ENCODE measurements at places on chromosomes 6 and 20.

GRCh38 chr6:128929869-128930268 is 46.9 kb downstream of the LAMA2 start:
- DNase-seq = no peak

DNA sequence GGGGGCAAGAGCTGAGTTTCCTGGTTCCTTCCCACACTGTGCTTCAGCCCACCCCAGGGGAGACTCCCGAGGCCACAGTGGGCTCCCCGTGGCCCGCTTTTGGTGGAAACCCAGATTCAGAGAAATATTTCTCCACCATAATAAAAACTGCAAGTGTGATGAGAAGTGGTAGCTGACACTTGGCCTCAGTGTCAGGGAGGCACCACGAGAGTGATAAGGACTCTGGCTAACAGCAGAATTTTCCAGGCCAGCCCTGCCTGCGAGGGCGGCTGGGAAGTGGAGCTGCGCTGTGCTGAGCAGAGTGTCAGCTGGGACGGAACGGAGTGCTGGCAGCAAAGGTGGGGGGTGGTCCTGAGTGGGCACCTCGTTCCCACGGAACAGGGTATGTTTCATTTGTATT is 22.5 kb downstream of the SPATA2 start:
- no peak for DNase-seq

DNA sequence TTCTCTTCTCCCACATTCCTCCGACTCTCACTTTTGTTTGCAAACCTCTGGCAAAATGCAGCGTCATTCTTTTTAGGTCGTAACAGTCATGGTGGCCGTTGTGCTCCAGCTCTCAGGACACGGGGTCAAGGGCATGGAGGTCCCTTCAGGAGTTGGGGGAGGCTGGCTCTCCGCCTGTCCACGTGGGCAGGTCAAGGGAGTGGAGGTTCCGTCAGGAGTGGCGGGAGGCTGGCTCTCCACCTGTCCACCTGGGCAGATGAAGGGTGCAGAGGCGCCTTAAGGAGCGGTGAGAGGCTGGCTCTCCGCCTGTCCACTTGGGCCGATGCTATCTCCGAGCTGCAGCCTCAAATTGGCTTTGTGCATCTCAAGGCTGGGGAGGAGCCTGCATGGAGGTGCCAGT is 98.0 kb downstream of the ERMARD start:
- no peak for DNase-seq

- DNase-seq = no peak
Measured at GRCh38 chr6:32107406-32107805, 1.7 kb downstream of the TNXB start.

- DNase-seq = no peak
Measured at GRCh38 chr20:38551056-38551626, 29.9 kb upstream of the ADIG start.

- DNase-seq = no peak
Measured at GRCh38 chr6:33748841-33749240, 2.1 kb upstream of the IP6K3 start.

- DNase-seq = peak; percentile 34
Measured at GRCh38 chr6:138278326-138278725, 60.0 kb upstream of the PBOV1 start.

DNA sequence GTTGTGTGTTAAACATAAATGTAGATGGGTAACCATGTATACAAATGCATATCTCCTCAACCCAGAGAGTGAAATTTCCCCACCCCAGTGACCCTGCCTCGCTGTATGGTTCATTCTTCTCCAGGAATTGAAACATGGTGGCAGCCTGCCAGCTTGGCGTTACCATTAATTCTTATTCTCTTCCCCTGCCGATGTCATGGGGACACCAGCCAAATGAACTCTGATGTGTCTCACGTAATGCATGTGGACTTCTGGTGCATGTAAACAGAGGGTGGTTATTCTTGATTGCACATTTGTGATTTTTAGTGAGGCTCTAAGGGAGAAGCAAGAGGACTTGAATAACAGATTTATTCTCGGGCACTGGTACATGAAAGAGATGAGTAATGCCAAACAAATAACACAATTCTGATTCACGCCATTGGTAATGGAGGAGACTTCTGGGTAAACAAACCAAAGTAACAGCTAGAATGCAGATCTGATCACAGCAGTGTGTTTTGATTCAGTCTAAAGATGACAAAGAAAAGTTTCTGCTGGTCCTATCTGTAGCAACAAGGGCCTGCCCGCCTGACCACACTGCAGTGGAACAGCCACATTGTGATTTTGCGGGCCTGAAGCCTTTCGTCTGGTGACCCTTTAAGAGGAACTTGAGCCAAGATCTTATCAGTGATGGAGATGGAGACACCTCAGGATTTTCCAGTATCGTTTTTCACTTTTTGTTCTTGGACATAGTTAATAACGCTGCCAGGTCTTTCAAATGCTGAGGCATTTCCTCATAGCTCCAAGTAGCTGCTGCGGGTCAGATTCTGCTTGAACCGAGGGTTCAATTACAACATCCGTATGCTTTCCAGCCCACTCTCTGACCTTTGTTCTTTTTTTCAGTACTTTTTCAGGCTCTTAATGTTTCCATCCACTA is 171.8 kb upstream of the AKAP12 start:
- peak; percentile 96 for DNase-seq

GRCh38 chr20:47173596-47174216 is 182.8 kb downstream of the ZMYND8 start:
- DNase-seq = no peak

- no peak for DNase-seq
Measured at GRCh38 chr6:98885330-98885729, 51.0 kb downstream of the POU3F2 start.

DNA sequence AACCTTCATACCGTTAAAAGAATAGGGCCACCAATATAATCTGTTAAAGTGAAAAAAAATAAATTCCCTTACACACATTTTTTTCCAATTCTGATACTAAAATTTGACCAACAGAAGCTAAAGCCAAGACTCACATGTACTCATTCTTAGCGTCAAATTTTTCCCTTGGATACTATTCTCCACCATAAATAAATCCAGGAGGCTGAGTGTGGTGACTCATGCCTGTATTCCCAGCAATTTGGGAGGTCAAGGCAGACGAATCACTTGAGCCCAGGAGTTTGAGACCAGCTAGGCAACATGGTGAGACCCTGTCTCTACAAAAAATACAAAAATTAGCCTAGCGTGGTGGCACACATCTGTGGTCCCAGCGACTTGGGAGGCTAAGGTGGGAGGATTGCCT is 43.9 kb downstream of the SCML4 start:
- DNase-seq = no peak

GRCh38 chr6:157239671-157240058 is 83.7 kb downstream of the TMEM242 start:
- no peak for DNase-seq

DNA sequence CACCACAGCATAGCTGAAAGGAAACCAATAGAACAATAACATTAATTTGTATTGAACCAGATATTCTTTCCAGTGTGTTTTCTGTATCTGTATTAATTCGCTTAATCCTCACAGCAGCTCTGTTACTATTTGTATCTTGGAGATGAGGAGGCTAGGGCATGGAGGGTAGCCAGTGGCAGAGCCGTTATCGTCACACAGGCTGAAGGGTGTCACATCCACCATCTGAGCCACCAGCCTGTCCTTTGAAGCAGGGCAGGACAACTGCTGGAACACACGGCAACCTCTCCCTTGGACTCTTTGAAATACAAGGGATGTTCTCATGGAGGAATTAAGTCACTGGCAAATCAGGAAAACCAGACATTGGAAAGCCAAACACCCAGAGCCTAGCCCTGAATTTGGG is 628.0 kb upstream of the CDH4 start:
- DNase-seq = no peak

- DNase-seq = no peak
Measured at GRCh38 chr20:11808841-11809240, 108.9 kb upstream of the BTBD3 start.

DNA sequence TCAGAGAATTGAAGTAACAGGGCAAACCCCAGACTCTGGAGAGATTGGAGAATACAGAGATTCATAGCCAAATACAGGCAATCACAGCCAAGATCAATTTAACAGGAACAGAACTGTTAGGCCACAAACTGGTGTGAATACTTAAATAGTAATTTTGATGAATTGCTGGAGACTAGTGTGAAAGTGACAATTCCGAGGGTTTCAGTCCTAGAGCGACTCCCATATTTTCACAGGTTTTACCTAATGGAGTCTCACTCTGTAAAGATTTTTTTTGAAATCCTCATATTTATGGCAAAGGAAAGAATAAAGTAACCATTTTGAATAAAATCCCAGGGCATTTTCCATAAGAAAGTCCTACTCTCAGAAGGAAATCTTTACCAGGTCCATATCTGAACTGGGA is 135.5 kb downstream of the MMUT start:
- no peak for DNase-seq

DNA sequence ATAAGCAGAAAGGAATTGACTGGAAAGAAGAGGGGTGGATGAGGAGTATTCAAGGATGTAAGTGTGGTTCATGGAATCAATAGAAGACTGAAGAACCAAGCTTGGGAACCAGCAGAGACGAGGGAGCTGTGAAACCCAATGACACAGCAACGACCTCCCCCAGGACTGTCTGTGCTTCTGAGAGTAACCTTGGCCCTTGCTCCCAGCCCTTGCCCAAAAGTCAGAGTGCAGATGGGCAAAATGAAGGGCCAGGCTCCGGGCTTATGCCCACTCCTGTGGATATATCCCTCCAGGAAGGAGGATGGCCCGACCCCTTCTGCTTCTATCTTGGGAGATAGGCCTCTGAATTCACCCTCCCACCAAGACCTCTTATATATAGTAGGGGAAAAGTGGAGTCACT is 24.9 kb downstream of the FAM50B start:
- no peak for DNase-seq

- DNase-seq = no peak
Measured at GRCh38 chr6:87103977-87104601, 9.2 kb upstream of the CGA start.

DNA sequence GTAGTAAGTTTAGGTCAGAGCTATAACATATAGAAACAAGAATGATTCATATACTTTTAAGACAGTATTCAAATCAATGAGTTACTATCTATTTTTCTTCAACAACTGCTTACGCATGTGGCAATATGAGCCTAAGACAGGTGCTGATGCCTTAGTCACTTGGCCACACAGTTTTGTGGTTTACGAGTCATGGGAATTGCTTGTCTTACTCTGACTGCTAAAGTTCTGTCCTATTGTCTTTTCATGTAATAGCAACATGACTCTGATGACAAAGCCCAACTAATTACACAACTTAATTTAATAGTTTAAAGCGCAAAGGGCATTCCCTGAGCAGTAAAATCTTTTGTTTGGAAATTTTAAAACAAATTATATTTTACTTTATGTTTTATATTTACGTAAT is 159.3 kb upstream of the CENPW start:
- DNase-seq = peak; percentile 93

GRCh38 chr6:144835322-144835973 is 550.3 kb downstream of the UTRN start:
- DNase-seq = no peak

DNA sequence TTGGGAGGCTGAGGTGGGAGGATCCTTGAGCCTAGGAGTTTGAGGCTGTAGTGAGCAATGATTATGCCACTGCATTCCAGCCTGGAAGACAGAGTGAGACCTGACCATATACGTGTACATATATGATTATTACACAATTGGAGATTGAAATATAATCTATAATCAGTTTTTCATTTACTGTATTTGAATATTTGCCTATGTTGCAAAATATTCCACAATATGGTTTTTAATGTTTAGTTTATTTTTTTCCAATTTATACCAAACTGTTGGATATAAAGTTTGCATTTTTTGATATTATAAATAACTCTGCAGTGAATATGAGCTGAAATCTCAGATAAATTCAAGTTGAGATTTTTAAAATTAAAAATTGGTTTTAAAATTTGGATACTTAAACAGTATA is 79.6 kb upstream of the SIRPG start:
- no peak for DNase-seq

GRCh38 chr6:55916188-55916587 is 40.8 kb upstream of the BMP5 start:
- peak; percentile 52 for DNase-seq

GRCh38 chr6:163572612-163573011 is 158.1 kb downstream of the QKI start:
- no peak for DNase-seq

- DNase-seq = no peak
Measured at GRCh38 chr6:42047790-42048405, 2.4 kb upstream of the TAF8 start.

DNA sequence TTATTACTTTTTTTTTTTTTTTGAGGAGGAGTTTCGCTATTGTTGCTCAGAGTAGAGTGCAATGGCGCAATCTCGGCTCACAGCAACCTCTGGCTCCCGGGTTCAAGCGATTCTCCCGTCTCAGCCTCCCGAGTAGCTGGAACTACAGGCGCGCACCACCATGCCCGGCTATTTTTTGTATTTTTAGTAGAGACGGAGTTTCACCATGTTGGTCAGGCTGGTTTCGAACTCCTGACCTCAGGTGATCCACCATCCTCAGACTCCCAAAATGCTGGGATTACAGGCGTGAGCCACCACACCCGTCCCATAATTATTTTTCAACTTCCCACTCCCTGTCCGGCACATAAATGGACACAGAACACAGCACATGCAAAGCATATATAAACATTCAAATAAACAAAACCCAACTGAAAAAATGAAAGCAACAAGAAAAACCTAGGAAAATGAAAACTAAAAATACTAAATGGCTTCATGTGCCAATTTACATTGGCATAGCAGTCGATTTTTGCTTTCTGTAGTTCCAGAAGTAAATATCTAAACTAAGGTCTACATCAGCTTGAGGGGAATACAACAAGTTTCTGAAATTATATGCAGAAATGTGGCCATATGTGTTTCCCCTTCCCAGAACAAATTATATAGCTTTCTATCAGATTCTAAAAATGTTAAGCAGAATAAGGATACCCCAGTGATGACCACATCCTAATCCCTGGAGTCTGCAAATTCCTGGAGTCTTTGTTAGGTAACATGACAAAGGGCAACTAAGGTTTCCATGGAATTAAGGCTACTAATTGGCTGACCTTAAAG is 113.9 kb downstream of the HFE start:
- no peak for DNase-seq

GRCh38 chr6:94349227-94349626 is 929.9 kb upstream of the EPHA7 start:
- no peak for DNase-seq

DNA sequence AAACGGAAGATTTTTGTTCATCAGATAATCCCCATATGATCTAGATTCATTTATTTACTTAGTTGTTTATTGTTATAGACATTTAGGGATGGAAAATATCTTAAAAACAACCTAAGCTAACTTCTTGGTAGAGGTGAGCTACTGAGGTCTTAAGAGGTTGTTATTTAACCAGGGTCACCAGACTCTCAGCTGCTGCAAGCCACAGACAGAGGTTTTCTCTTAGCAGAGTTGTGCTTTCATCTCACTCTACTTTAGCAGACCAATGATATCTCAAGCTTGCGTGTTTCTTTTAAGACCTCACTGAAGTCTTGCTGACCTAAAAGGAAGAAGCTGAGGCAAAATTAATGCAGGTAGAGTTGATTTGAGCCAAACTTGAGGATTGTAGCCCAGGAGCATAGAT is 43.6 kb downstream of the NCOA7 start:
- DNase-seq = no peak

GRCh38 chr6:140544431-140544830 is 1170.0 kb upstream of the CITED2 start:
- DNase-seq = no peak
